Ureter (tissue), 1 donor: ENCODE measurements at places on chromosomes 2 and 18. TPM values are rescaled to one million over a fixed set of nuclear protein-coding genes. Genes with fewer than 3 reads are reported as not detected.

RELCH gene
- total RNA-seq: 106 TPM

SNTG2 gene
- total RNA-seq: 9.9 TPM

DSG4 gene
- not detected for total RNA-seq

EML4 gene
- total RNA-seq: 99.1 TPM

SANBR gene
- total RNA-seq: 13.3 TPM

BOLL gene
- not detected for total RNA-seq

PLEKHA3 gene
- 38.6 TPM for total RNA-seq

ZBTB7C gene
- total RNA-seq: 72.1 TPM

EML6 gene
- 5.4 TPM for total RNA-seq

TEKT4 gene
- not detected for total RNA-seq

RNF152 gene
- 52.9 TPM for total RNA-seq

CCDC102B gene
- 9.1 TPM for total RNA-seq

COX5B gene
- total RNA-seq: 254 TPM

SGO2 gene
- total RNA-seq: 1.7 TPM
